ENCODE measurements at places on chromosomes 5 and 9.

DNA sequence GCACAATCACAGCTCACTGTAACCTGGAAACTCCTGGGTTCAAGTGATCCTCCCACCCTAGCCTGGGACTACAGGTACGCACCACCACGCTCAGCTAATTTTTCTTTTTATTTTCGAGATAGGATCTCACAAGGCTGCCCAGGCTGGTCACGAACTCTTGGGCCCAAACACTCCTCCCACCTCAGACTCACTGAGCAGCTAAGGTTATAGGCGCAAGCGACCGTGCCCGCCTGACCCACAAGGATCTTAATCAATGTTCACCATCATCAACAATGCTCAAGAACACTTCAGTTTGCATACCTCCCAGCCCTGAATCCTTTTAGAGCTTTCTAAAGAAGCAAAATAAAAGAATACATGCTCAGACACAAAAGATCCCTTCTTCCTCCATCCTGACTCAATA lies 13.2 kb downstream of the ETF1 start:
- no peak for DNase-seq

GRCh38 chr5:111502956-111503355 lies 9.4 kb downstream of the STARD4 start:
- DNase-seq, result no peak

DNA sequence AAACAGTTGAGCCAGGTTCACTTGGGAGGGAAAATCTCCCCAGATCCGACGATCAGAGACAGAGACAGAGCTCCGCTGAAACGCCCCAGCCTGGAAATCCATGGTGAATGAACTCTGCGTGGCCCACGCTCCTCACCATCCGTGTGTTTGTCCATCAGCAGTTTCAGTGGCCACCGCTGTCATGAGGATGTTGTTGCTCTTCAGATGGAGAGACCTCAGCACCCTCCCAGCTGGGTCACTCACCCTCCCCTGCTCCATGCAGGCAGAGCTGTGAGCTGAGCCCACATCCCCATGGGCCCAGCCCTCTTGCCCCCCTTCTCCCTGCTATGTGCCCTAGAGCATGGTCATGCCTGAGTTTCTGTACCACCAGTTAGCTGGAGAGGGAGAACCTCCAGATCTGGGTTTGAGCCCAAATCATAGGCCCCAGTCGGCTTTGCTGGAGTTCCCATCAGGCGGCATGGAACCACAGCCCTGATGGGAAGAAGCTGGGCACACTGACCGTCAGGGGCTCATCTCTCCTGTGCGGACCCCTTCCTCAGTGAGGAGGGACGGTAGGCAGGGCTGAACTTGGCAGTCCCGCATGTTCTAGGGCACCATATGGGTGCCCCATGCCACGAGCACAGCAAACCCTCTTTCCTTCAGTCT lies 154.4 kb upstream of the COL5A1 start:
- no peak for DNase-seq

DNA sequence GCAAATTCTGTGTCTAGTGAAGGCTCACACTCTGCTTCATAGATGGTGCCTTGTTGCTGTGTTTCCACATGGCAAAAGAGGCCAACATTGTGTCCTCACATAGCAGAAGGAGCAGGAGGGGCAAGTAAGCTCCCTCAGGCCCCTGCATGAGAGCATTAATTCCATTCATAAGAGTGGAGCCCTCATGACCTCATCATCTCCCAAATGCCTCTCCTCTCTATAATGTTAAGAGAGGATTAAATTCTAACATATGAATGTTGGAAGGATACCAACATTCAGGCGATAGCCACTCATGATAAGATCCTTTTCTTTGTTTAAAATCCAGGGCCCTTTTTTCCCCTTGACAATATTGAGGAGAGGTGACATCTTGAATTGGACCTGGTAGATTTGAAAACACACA lies 35.2 kb upstream of the PAM start:
- no peak for DNase-seq

- no peak for DNase-seq
Measured at GRCh38 chr5:149450199-149450598, 71.1 kb upstream of the IL17B start.

DNA sequence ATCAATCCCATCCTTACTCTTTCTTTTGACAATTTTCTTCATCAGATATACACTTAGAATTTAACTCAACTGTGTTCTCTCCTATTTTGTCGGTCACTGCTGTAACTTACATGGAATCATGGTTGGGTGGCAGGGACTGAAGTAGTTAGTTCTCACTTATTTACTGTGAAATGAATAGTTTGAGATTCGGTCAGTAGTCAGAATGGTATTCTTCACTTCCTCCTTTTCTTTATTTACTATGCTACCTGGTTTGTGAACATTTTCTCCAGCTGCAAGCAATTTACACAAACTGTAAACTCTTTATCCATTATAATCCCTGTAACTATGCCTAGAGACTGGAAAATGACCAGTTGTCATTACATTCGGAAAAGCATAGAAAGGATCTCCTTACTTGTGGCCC lies 41.5 kb upstream of the GDNF start:
- no peak for DNase-seq

DNA sequence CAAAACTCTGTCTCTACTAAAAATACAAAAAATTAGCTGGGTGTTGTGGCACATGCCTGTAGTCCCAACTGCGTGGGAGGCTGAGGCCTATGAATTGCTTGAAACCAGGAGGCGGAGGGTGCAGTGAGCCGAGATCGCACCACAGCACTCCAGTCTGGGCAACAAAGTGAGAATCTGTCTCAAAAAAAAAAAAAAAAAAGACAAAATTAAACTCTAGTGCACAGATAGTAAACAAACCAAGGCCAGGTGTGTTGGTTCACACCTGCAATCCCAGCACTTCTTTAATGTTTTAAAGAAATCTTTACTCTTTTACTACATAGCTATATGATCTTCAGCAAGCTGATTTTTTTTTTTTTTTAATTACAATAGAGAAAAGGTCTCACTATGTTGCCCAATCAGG lies 8.4 kb downstream of the ZCCHC10 start:
- no peak for DNase-seq

DNA sequence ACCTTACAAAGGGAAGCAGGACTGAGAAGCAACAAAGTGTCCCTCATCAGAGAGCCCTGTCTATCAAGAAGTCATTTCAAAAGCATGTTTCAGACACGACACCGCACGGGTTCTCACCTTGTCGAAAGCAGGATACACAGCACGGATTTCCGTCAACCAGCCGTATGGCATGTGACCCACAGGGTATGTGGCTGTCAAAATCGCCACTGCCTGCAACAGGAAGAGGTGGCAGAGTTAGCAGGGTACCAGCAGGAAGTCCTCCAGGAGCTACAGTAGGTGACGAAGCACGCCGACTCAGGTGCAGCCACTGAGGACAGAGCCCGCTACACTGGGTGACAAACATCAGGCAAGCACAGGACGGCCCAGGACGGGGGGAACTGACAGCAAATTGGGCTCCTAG lies 81.2 kb downstream of the OTULIN start:
- DNase-seq, result no peak

DNA sequence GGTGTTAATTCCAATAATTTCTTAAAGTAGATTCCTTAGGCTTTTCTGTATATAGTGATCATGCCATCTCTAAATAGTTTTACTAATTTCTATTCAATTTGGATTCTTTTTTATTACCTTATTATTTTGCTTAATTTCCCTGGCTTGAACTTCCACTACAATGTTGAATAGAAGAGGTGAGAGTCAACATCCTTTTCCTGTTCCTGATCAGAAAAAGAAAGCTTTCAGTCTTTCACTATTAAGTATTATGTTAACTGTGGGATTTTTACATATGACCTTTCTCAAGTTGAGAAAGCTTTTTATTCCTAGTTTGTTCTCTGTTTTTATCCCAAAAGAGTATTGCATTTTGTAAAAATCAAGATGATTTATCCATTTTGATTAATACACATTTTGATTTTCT lies 574.5 kb upstream of the TLE4 start:
- DNase-seq, result no peak

DNA sequence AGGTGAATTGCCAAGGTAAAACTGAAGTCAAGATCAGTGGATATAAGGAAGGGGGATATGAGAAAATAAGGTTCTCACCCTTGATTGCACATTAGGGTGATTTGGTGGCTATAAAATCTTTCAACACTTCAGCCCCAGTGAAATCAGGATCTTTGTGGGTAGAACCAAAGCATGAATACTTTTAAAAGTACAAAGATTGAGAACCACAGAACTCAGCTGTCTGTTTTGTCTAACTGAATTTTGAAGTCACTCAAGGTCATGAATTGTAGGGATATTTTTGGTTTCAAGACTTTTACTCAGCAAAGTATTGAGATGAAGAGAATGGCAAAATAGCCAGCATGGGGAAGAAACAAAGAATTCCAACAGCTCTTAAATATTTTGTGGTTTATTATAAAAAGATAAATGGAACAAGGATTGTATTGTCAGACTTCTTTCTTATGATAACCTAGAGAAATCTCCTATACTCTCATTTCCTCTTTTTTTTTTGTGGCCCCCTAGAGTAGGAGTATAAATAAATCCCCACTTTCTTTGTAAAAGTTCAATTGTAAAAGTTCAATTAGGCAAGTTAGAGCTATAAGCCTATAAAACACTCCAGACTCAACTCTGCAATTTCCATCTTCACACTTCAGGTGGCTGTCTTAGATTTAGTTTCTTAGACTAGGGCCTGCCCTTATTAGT lies 272.9 kb downstream of the PDE4D start:
- DNase-seq, result no peak

GRCh38 chr5:154648706-154649105 lies 106.5 kb upstream of the LARP1 start:
- peak; percentile 49 for DNase-seq

GRCh38 chr5:1016036-1016435 lies 7.4 kb downstream of the NKD2 start:
- no peak for DNase-seq

- no peak for DNase-seq
Measured at GRCh38 chr5:170573660-170574059, 69.8 kb downstream of the KCNIP1 start.

- no peak for DNase-seq
Measured at GRCh38 chr9:101437806-101438232, 2.2 kb upstream of the ALDOB start.

- DNase-seq, result peak; percentile 22
Measured at GRCh38 chr9:96305171-96305570, 3.2 kb upstream of the HSD17B3 start.

DNA sequence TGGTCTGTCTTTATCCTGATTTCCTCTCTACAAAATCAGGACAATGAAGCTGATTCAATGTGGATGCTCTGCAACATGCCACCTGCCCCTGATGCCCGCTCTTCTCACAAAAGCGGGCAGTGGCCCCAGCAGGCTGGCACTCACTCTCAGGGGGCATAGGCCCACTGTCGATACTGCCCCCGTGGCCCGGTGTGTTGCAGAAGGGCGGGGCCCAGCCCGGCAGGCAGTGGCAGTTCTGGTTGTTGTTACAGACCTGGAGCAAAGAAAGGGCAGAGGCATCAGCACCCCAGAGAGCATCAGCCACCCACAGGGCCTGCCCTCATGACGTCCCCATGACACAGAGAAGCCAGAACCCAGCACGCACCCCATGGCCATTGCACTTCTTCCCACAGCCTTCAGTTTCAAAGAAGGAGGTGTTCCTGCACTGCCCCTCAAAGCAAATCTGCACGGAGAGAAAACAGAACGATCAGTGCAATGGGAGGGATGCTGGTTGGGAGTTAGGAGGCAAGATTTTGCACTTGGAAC lies 31.5 kb downstream of the NIPAL4 start:
- no peak for DNase-seq

- DNase-seq, result peak; percentile 92
Measured at GRCh38 chr9:35646153-35646532, 4.6 kb downstream of the SIT1 start.

DNA sequence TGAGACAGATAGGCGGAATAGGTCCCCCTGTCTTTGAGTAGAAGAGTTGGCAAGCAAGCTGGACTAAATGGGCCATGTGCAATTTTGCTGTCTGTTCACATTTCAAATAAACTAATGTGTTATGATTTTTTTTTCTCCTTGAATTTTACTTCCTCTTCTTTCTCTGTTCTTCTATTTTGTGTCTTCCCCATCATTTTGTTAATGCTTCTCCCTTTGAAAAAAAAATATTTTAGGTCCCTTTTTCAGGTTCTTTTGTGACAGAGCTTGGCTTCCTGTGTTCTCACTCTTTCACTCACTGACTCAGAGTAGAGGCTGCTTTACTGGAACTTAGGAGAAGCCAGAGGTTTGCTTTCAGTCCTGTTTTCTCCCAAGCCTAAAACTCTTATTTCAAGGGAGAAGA lies 48.1 kb downstream of the PTCD2 start:
- DNase-seq, result no peak

GRCh38 chr5:114411380-114411931 lies 49.6 kb downstream of the KCNN2 start:
- no peak for DNase-seq

GRCh38 chr5:45038366-45038987 lies 229.7 kb downstream of the MRPS30 start:
- peak; percentile 65 for DNase-seq

GRCh38 chr5:136014049-136015002 lies 14.5 kb upstream of the TGFBI start:
- no peak for DNase-seq

- no peak for DNase-seq
Measured at GRCh38 chr5:144374637-144375036, 204.0 kb downstream of the KCTD16 start.

DNA sequence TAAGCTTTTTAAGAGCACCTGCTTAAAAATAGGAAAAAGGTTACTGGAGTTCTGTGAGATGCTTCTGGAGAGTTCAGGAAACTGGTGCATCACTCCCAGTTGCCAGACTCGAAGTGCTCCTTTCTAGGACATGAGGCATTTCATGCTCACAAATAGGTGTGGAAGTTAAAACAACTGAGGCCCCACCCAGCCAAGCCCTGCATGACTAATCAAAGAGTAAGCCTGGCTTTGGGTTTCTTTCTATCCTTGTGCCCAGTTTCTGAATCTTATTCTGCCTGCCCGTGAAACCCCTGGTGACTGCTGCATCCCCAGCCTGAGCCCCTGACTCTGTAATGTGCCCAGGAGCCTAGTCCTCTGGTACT lies 7.7 kb downstream of the SPINK9 start:
- DNase-seq, result no peak

- no peak for DNase-seq
Measured at GRCh38 chr5:91042936-91043255, 340.2 kb downstream of the ARRDC3 start.

DNA sequence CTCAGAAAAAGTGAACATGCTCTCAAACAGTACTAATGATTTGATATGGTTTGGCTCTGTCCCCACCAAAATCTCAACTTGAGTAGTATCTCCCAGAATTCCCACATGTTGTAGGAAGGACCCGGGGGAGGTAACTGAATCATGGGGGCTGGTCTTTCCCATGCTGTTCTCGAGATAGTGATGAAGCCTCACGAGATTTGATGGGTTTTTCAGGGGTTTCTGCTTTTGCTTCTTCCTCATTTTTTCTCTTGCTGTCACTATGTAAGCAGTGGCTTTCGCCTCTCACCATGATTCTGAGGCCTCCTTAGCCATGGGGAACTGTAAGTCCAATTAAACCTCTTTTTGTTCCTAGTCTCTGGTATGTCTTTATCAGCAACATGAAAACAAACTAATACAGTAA lies 401.3 kb downstream of the BNC2 start:
- DNase-seq, result no peak

DNA sequence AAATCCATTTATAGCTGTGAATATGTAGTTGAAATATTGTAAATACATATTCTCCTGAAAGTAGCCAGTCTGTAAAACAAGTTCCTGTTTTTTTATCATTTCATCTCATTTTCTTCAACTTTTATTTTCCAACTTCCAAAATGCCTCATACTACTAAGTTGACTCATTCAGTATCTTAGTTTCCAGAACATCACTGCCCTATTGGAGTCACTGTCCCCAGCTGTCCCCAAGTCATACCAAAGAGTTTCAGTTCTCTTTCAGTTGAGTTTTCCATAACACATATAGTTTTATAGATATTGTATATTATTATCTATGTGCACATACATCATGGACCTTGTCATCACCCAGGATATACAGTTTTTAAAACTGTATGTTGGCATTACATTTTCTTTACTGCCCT lies 261.7 kb downstream of the CDH12 start:
- DNase-seq, result no peak

Measured in mesendoderm (in vitro differentiated cells).